Activated T-cell treated with anti-CD3 and anti-CD28 coated beads, Interleukin-2, amount 50 U/mL, for 4 hours (primary cell): ENCODE measurements at places on chromosomes 3 and 15.

- no peak for DNase-seq
Measured at GRCh38 chr3:190616637-190617036, 102.8 kb downstream of the IL1RAP start.

GRCh38 chr15:83767741-83768140 is 113.8 kb downstream of the ADAMTSL3 start:
- DNase-seq = no peak

- DNase-seq = no peak
Measured at GRCh38 chr3:47588587-47588986, 9.9 kb upstream of the CSPG5 start.

GRCh38 chr3:182393830-182394367 is 399.4 kb upstream of the ATP11B start:
- DNase-seq = no peak

GRCh38 chr3:45525146-45525919 is 69.2 kb upstream of the LIMD1 start:
- DNase-seq = no peak

DNA sequence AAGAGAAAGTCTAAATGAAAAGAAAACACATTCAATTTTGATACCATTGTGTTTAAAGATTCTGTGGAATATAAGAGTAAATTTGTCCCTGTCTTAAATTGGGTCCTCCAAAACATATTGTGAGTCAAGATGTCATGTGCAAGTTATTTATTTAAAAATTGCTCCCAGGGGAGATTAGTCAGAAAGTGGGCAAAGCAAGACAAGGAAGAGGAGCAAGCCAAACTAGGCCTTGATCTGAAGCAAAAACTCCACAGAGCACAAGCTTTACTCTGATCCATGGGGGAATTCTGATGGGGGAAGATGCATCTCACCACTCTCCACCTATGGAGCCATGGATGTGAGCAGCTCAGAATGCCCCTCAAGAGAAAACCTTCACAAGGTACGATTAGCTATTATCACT is 342.8 kb upstream of the IL12A start:
- no peak for DNase-seq

GRCh38 chr15:49686599-49686998 is 65.8 kb downstream of the DTWD1 start:
- DNase-seq = no peak

DNA sequence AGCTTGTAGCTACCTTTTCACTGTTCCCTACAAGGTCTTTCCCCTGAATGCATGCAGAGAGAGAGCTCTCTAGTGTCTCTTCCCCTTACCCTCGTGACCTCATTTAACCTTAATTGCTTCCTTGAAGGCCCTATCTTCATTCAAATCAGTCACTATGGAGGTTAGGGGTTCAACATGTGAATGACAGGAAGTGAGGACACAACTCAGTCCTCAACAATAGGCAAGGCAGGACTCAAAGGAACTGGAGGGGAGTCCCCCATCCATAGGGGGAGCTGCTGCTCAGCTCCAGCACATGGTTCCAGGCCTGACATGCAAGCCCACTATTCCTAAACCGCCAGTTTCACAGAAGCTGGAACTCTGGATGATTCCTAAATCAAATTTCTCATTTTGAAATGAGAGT is 33.8 kb upstream of the GYG1 start:
- DNase-seq = no peak

DNA sequence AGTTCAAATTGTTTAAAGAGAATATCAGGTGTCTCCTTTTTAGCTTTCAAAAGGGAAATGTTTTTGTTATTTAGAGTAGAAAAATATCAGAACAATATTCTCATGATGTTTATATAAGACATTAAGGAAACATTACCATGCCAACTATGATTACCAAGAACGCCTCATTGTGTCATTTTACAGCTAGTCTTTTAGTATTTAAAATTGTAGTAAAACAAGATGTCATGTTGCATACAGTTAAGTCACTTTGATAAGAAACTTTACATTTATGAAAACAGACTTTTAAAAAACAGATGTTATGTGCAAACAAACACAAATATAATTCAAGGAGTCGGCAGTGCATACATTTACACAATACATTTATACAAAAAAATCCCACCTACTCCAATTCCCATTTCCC is 4.4 kb downstream of the PLSCR4 start:
- DNase-seq = no peak

- no peak for DNase-seq
Measured at GRCh38 chr3:108511055-108511454, 659 bp upstream of the MYH15 start.

DNA sequence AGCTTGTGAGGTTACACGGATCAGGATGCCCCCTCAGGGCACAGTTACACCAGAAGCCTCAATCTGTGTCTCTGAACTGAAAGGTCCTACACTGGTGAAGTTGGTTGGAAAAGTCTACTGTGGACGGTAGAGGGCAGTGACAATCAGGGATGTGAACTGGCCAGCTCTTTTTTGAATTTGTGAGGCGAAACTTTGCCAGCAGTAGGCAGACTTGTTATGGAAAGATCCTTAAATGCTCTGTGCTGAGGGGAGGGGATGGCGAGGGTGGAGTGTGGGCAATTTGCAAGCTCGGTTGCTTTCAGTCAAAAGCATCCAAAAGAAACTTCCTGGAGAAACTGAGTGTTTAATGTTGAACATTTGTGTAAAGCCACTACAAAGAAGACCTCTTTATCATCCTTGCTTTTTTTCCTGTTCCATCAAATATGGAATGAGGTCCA is 127.4 kb upstream of the ABHD17C start:
- DNase-seq = no peak

DNA sequence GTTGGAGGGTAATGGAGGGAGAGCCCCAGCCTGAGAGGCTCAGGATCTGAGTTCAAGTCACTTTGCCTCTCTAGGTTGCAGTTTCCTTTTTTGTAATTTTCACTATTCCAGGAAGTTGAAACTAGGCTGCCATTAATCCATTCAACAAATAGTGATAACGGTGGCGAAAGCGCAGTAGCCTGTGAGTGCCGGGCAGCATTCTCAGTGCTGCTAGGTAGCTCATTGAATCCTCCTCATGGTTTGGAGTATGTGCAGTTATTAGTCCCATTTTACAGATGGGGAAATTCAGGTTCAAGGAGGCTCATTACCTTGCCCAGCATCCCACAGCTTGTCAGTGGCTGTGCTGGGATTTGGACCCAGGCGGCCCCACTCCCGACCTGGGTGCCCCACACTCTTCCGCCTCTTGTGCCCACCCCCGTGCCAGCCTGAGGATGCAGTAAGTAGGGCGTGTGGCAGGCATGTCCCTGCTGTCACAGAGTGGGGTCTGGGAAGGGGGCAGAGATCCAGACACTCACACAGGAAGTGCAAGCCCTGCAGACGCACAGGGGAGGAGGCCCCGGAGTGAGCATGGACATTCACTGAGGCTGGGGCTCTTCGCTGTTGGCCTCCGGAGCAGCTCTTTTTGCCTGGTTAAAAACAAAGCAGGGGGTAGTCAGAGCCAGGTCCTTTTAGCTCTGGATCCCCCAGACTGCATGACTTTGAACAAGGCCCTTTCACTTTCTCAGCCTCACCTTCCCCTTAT is 58.8 kb downstream of the SLC6A6 start:
- no peak for DNase-seq

DNA sequence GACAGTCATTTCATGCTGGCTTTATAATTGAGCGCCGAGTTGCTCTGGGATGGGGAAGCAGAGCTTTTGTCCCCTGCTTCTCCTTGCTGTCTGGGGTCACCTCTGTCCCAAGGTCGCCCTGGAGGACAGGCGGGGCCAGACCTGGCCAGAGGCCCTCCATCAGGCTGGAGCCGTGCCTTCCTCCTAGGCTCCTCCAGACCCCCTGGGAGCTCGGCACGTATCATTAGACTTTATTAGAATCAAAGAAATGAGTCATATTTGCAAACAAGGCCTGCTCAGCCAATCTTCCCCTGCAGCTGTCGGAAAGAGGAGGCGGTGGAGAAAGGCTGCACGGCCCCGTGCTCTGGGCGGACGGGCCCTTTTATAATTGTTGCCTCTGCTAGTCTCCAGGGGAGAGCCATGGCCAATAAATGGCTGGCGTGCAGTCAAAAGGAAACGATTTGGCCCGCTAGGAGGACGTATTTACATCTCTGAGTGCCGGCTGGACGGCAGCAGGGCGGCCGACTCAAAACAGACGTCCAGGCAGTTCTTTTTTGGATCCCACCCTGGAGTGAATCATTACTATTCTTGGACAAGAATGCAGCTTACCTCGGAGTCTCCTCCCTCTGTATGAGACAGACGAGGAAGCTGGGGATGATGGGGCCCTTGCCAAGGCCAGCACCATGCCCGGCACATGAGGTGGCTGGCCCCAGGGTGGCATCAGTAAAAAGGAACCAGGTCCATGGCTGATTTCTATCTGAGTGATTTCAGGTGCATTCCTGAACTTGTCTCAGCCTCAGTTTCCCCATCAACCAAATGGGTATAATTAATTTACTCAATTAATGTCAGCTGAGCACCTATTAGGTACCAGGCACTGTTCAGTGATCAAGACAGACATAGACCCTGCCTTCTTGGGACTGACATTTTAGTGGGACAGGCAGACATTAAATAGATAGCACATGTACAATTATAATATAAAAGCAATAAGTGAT is 50.6 kb downstream of the SLC6A6 start:
- no peak for DNase-seq

- DNase-seq = no peak
Measured at GRCh38 chr15:95536638-95537037, 793.9 kb upstream of the NR2F2 start.

DNA sequence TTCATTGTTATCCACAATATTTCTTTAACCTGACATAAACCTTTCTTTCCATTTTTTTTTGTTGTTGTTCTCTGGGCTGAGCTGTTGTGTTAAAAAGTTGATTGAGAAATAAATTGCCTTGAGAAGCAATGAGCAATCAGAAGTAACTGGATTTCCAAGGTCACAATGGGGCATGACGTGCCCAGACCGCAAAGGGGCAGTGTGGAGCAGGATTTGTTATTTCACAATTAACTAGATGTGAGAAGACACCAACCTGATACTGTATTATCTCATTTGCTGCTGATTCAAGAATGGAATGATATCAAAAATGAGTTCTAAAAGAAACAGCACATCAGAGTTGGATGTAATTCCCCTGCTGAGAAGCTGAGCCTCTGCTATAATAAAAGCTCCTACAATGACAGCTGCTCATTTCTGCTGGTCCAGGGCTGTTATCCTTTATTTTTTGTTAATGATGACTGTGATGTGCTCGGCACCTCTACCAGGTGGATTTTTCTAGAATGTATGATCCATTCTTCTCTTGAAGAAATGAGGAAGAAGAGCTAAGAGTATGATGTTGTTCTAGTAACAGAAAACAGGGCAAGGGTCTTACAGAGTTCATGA is 28.1 kb downstream of the CPNE4 start:
- DNase-seq = no peak

- DNase-seq = no peak
Measured at GRCh38 chr3:115436767-115437301, 186.5 kb upstream of the GAP43 start.

DNA sequence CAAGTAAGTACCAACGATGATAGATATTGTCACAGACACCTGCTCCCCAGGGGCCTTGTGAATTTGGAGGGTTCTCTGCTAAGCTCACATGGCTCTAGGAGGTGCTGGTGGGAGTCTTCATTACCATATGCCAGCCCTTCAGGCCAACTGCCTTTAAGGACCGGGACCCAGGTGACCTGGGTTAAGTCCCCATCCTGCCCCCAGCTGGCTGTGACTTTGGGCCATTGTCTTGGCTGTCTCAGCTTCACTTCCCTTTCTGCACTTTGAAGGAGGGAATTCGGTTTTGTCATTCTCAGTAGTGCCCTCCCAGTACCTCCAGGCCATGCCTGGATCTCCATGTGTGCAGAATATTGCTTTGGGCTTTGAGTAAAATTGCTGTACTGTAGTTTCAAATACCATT is 72.8 kb upstream of the ACAD9 start:
- DNase-seq = no peak

DNA sequence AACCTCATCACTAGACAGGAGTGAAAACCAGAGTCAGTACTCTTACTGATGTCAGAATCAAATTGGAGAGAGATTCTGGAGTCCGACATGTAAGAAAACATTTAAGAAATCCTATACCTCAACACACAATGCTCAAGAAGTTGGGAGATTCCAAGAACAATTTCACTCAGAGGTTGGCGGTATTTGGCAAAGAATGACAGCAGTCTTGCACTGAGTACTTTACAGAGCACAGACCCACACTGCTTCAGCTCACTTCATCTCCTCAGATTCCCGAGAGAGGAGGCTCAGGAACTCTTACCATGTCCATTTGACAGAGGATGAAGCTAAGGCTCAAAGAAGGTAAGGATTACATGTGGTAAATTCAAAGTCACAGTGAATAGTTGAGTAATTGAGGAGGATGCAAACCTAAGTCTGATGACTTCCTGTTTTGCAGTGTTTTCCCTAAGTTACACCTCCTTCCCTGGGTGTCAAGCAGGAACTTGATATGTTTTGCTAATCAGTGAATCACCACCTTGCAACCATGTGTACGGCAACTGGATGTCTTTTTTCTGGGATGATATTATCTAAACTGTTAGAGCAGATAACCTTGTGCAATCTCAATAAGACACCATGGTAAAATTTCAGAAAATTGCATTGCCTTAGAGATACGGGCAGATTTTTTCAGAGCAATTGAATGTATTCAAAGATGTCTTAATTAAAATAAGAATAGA is 61.3 kb upstream of the MME start:
- no peak for DNase-seq

DNA sequence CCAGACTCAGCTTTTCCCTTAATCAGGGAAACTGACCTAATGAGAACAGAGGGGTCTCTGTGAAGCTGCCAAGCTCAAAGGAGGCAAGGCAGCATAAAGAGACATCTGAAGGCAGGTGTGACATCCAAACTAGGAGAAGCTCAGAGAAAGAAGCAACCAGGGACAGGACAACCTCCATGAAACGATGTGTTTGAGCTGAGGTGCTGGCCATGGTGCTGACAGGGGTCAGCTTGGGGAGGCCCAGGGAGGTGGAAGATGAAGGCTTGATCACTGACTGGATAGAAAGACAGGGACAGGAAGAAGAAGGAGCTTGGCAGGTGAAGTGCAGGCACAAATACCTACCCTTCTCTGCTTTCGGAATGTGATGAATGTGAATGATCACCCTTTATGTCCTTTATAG is 179.5 kb upstream of the NSMCE3 start:
- no peak for DNase-seq

DNA sequence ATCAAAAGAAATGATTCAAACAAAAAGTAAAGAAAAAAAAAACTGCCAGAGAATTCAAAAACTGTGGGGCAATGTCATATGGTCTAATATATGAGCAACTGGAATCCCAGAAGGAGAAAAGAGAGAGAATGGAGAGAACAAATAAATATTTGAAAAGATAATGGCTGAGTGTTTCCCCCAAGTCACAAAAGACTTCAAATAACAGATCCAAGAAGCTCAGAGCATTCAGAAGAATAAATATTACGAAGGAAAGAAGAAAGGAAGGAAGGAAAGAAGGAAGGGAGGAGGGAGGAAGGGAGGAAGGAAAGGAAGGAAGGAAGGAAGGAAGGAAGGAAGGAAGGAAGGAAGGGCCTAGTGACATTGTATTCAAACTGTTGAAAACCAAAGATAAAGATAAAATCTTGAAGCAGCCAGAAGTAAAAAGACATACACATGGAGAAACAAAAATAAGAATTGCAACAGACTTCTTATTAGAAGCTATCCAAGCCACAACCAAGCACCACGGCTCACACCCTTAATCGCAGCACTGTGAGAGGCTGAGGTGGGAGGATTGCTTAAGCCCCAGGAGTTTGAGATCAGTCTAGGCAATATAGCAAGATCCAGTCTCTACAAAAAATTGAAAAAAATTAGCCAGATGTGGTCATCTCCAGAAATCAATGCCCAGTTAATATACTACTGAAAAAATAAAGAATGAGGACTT is 118.9 kb upstream of the IGSF10 start:
- DNase-seq = no peak
